GM23338 (cell line): ENCODE measurements at places on chromosomes 3 and 15.
A peak's percentile ranks its signal among the peaks of the same experiment; 100 is the strongest.

- H3K4me1 ChIP-seq = no peaks in the 10 kb centered on the region
- H3K36me3 ChIP-seq = peaks cover 17% of the 10 kb centered on the region
- H3K4me3 ChIP-seq = no peak overlapping the region
- H3K27ac ChIP-seq = no peak overlapping the region
- DNase-seq = no peak
- H3K27me3 ChIP-seq = no peaks in the 10 kb centered on the region
Measured at GRCh38 chr3:52756141-52756540, 14.6 kb downstream of the NEK4 start.

GRCh38 chr3:56836276-56837163 lies 34.8 kb upstream of the ARHGEF3 start:
- H3K36me3 ChIP-seq = no peaks in the 10 kb centered on the region
- no peaks in the 10 kb centered on the region for H3K4me1 ChIP-seq
- H3K4me3 ChIP-seq = no peak overlapping the region

DNA sequence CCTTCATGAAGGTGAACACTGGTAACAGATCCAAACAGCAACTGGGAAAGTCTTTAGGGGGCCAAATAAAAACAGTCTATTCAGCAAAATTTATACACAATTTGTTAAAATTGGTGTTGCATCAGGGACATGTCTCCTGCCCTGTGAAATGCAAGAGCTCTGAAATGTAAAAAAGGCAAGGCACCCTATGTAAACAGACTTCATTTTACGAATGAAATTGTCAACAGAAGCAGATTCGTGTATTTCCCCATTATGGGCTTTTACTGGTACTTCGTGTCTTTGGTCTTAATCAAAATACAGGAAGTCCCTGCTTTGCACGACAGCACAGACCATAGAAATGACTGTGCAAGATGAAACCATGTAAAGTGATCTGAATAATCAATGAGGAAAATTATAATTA lies 127.3 kb upstream of the THBS1 start:
- H3K36me3 ChIP-seq = no peaks in the 10 kb centered on the region
- DNase-seq = no peak
- no peaks in the 10 kb centered on the region for H3K27me3 ChIP-seq
- H3K4me3 ChIP-seq = no peak overlapping the region

- H3K27ac ChIP-seq = no peak overlapping the region
- no peaks in the 10 kb centered on the region for H3K36me3 ChIP-seq
- H3K4me1 ChIP-seq = no peaks in the 10 kb centered on the region
- no peak overlapping the region for H3K4me3 ChIP-seq
- DNase-seq = no peak
Measured at GRCh38 chr3:16090024-16090423, 84.5 kb upstream of the GALNT15 start.

DNA sequence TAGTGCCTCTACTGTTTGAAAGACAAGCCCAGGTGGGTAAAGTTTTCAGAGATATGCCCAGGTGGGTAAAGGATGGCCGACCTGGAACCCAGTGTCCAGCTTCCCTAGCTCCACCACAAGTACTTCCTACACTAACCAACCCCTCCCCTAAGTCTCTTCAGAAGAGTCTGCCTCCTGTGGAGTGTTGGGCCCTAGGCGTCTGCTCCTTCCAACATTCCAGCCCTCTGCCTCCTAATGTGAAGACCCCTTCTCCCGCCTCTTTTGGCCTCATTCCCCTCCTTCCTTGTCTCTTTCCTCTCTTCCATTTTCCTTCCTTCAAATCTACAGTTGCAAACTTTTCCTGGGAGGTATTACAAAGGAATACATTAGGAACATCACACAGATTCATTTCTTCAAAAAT lies 38.6 kb downstream of the CNTN3 start:
- no peak overlapping the region for H3K27ac ChIP-seq
- H3K36me3 ChIP-seq = no peaks in the 10 kb centered on the region
- no peaks in the 10 kb centered on the region for H3K4me1 ChIP-seq

GRCh38 chr15:57551715-57552677 lies 39.7 kb upstream of the MYZAP start:
- DNase-seq = peak; percentile 89
- no peaks in the 10 kb centered on the region for H3K27me3 ChIP-seq
- H3K4me1 ChIP-seq = peaks cover 4% of the 10 kb centered on the region; the same call in 1 of the 2 replicates
- no peaks in the 10 kb centered on the region for H3K36me3 ChIP-seq

DNA sequence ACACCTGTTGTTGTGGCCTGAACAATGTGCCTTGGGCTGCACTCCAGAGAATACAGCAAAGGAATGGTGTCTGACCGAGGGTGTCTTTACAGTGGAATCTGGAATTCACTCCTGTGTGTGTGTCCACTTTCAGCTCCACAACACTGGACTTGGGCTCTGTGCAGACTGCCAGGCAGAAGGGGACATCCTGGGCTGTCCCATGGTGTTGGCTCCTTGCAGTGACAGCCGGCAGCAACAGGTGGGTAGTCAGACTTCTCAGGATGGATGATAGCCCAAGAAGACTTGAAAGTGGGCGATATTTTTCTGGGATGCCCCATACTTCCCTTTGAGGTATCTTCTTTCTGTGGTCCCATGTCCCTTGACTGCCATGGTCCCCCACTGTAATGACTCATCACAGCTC lies 45.0 kb downstream of the DPH3 start:
- no peak for DNase-seq
- no peak overlapping the region for H3K4me3 ChIP-seq
- H3K27ac ChIP-seq = no peak overlapping the region
- no peaks in the 10 kb centered on the region for H3K4me1 ChIP-seq

DNA sequence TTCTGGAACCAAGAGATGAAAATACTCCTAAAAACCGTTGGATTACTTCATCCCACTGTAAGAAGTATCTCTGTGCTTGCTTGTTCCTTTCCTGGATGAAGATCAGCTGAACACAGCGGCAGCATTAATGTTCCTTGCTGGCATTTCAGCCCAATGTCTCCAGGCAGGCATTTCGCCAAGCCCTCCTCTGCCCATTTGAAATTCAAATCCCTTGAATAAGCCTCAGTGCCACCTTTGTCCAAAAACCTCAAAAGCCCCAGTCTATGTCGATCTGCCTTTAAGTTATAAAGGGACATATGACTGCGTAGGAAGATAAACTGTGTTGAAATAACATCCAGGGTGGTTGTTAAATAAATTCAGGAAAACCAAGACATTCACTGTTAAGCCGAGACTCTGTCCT lies 156.8 kb upstream of the PDZRN3 start:
- H3K36me3 ChIP-seq = no peaks in the 10 kb centered on the region
- DNase-seq = no peak
- H3K27me3 ChIP-seq = no peaks in the 10 kb centered on the region
- H3K4me3 ChIP-seq = no peak overlapping the region
- peaks cover 12% of the 10 kb centered on the region; the same call in 1 of the 2 replicates for H3K4me1 ChIP-seq
- H3K27ac ChIP-seq = no peak overlapping the region

- no peak overlapping the region for H3K4me3 ChIP-seq
- DNase-seq = peak; percentile 83
- H3K27me3 ChIP-seq = no peaks in the 10 kb centered on the region
- H3K27ac ChIP-seq = peak overlapping the region; percentile 74; the same call in 1 of the 2 replicates
- no peaks in the 10 kb centered on the region; the same call in 1 of the 2 replicates for H3K4me1 ChIP-seq
Measured at GRCh38 chr15:75156326-75157215, 45.1 kb upstream of the C15orf39 start.

GRCh38 chr3:99896482-99896881 lies 78.8 kb downstream of the CMSS1 start:
- H3K4me1 ChIP-seq = peaks cover 36% of the 10 kb centered on the region
- no peaks in the 10 kb centered on the region for H3K36me3 ChIP-seq
- no peak overlapping the region for H3K4me3 ChIP-seq
- H3K27me3 ChIP-seq = no peaks in the 10 kb centered on the region
- peak overlapping the region; percentile 61; the same call in 1 of the 2 replicates for H3K27ac ChIP-seq
